ENCODE measurements at places on chromosomes 7 and 10. TPM values are rescaled to one million over a fixed set of nuclear protein-coding genes. Genes with fewer than 3 reads are reported as not detected.

The CRPPA gene
- total RNA-seq: 1.2 TPM

The CYP26C1 gene
- total RNA-seq: not detected

The ELOVL3 gene
- 0.83 TPM for total RNA-seq

The KIAA1549 gene
- 0.99 TPM for total RNA-seq

The VSTM2A gene
- total RNA-seq: not detected

The KCND2 gene
- 7.3 TPM for total RNA-seq

The OR13A1 gene
- not detected for total RNA-seq

The GPER1 gene
- 4.9 TPM for total RNA-seq

The OR2A5 gene
- total RNA-seq: not detected

The SHH gene
- under 0.01 TPM for total RNA-seq

The SSC4D gene
- total RNA-seq: 0.33 TPM

The BUB3 gene
- total RNA-seq: 133 TPM

The ADRA2A gene
- total RNA-seq: not detected

The NKX1-2 gene
- under 0.01 TPM for total RNA-seq

The INMT gene
- total RNA-seq: 20.8 TPM
